Sigmoid colon (tissue), 7 donors: ENCODE measurements at places on chromosomes 7 and 10. TPM values are rescaled to one million over a fixed set of nuclear protein-coding genes. Genes with fewer than 3 reads are reported as not detected.

Gene PPP1R17
- total RNA-seq = not detected

DNA sequence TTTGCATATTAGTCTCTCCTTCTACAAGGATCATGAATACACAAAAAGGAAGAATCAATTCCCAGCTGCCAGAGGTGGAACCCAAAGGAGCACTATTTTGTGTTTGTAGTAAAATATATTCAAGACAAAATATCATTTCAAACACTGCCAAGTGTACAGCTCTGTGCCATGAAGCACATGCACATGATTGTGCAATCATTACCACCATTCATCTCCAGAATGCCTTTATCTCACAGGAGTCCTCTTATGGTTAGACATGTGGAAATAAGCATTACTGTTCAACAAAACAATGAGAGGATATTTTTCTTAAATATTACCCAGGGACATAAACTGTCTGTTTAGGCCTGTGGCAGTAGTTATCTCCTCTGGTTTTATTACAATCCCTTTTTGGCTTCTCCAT, 151.4 kb upstream of the PPP1R3A start:
- no peak overlapping the region for H3K27ac ChIP-seq
- no peaks in the 10 kb centered on the region for H3K36me3 ChIP-seq
- no peak overlapping the region for H3K4me3 ChIP-seq

GRCh38 chr10:44322137-44322536, 62.8 kb downstream of the CXCL12 start:
- peaks cover 2% of the 10 kb centered on the region for H3K27me3 ChIP-seq
- H3K27ac ChIP-seq = no peak overlapping the region
- no peak overlapping the region for H3K4me3 ChIP-seq
- no peak for DNase-seq
- H3K4me1 ChIP-seq = peaks cover 14% of the 10 kb centered on the region

- no peak overlapping the region for H3K4me3 ChIP-seq
- H3K27ac ChIP-seq = peak overlapping the region; percentile 99
- H3K4me1 ChIP-seq = peaks cover 74% of the 10 kb centered on the region
- no peak for DNase-seq
- H3K36me3 ChIP-seq = no peaks in the 10 kb centered on the region
Measured at GRCh38 chr10:32948451-32948850, 9.6 kb downstream of the ITGB1 start.
